ENCODE measurements at places on chromosomes 5 and 9.

DNA sequence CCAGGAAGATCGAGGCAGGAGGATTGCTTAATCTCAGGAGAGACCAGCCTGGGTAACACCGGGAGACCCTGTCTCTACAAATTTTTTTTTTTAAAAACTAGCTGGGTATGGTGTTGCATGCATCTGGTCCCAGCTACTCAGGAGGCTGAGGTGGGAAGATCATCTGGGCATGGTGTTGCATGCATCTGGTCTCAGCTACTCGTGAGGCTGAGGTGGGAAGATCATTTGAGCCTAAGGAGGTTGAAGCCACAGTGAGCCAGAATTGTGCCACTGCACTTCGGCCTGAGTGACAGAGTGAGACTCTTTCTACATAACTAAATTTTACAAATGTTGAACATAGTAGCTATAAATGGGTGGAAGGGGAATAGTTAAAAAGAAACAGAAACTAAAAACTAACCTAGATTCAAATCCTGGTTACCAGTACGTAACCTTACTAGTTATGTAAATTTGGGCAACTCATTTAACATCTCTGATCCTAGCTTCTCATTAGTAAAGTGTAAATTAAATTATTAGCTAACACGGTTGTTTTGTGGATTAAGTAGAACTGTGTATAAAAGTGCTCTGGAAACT lies 41.7 kb downstream of the TMEM161B start:
- DNase-seq = no peak

GRCh38 chr5:142613271-142613671 lies 72.6 kb downstream of the FGF1 start:
- DNase-seq = no peak

DNA sequence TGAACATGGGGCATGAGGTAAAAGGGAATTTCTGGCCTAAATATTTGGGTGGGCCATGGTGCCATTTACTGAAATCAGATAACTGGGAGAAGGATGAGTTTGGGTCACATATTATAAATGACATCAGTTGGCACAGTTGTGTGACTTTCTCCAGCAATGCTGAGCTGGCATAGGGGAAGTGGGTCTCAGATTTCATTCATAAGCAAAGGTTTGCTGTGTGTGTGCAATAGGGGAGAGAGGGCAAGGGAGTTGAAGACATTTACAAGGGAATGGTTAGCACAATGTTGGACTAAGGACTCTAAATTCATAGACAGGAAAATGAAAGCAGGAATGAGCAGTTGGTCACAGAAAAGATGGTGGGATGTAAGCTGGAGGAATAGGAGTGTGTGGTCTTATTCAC lies 47.8 kb upstream of the KLF9 start:
- no peak for DNase-seq

GRCh38 chr9:109274884-109275730 lies 45.8 kb downstream of the EPB41L4B start:
- no peak for DNase-seq

DNA sequence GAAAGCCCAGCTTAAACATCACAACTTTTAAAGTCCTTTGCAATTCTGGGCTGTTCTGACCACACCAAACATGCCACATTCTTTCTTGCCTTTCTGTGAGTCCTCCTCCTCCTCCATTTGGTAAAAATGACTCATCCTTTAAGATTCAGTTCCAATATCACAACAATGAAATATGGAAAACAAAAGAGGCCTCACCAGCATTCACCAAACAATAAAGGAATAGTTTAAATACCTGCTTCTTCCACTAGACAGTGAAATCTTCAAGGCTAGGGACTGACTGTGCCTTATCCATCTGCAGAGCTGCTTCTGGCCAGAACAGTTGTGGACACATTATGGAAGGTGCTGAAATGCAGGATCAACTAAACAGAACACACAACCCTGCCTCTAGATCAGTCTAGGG lies 36.0 kb downstream of the NR6A1 start:
- no peak for DNase-seq
